ENCODE measurements at places on chromosomes 3 and 15. TPM values are rescaled to one million over a fixed set of nuclear protein-coding genes. Genes with fewer than 3 reads are reported as not detected.

DNA sequence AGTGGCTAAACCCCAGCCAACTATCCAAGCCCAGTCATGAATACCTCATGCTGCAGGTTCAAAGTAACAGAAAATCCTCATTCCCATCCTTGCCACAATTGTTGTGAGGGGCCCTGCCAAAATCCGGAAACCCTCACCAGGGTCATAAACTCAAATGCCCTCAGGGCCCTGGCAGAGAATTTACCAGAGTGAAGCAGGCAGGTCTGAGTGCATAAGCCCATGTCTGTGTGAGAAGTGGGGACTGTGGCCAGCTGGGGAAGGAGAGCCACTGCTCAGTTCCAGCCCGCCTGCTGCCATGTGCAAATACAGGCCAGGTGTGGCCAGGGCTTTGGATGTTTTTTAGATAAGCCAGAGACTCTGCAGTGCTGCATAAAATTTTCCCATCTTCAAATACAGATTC, 7.0 kb downstream of the CEP152 start:
- no peak overlapping the region for H3K4me3 ChIP-seq
- no peaks in the 10 kb centered on the region for H3K27me3 ChIP-seq
- no peaks in the 10 kb centered on the region for H3K4me1 ChIP-seq
- H3K27ac ChIP-seq: no peak overlapping the region

- no peak overlapping the region for H3K4me3 ChIP-seq
- no peak overlapping the region for H3K27ac ChIP-seq
- H3K4me1 ChIP-seq: no peaks in the 10 kb centered on the region
- no peak for DNase-seq
These were observed 4.0 kb upstream of the DZIP1L start for GRCh38 chr3:138119423-138119766.

DNA sequence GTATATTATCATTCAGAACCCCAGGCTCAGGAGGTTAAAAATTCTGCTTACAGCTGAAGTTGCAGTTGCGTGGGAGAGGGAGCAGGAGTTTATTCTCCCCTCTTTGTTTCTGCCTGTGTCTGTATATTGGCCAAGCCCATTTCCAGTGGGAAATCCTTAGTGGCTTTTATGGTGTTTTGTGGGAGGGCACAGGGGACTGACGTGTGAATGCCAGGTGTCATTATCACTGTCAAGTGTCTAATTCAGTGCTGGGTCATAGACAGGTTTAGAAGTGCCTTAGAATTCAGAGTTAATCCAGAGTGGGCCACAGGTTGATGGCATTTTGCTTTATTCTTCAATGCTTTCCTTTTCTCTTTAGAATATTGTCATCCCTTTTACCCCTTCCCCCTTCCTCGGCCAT, 33.4 kb downstream of the SLCO3A1 start:
- no peaks in the 10 kb centered on the region for H3K4me1 ChIP-seq
- H3K27me3 ChIP-seq: no peaks in the 10 kb centered on the region
- H3K4me3 ChIP-seq: no peak overlapping the region
- no peak for DNase-seq
- no peaks in the 10 kb centered on the region for H3K36me3 ChIP-seq
- H3K27ac ChIP-seq: no peak overlapping the region

DNA sequence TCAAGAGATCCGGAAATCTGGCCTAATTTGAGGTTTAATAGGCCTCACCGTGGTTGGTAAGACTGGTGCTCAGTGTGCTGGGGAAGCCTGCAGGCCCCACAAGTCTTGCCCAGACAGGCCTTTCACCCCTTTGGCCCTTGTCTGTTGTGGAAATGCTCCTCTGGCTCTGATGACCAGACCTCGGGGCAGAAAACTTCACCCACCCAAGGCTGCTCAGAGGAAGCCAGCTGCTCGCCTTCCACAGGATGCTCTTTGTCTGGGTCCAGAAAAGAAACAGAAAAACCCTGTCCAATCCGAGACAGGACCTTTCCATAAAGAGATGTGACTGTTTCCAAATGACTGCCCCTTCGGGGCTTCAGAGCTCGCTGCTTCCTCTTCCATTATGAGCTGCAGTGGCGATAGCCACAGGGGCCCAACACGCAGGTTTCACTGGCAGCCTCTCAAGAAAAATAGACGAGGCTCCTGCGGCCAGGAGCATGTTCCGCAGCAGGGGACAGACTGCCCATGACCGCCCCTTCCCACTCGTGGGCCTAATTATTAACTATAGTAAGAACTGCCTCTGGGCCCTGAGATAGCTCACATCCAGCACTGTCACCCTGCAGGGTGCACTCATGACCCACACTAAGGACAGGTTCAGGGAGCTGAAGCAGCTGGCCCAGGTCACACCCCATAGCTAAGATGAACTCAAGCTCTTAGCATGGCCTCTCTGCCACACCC, 6.8 kb upstream of the SNX22 start:
- H3K36me3 ChIP-seq: no peaks in the 10 kb centered on the region
- H3K4me1 ChIP-seq: no peaks in the 10 kb centered on the region
- H3K4me3 ChIP-seq: no peak overlapping the region
- no peak overlapping the region for H3K27ac ChIP-seq
- H3K27me3 ChIP-seq: no peaks in the 10 kb centered on the region
- no peak for DNase-seq

DNA sequence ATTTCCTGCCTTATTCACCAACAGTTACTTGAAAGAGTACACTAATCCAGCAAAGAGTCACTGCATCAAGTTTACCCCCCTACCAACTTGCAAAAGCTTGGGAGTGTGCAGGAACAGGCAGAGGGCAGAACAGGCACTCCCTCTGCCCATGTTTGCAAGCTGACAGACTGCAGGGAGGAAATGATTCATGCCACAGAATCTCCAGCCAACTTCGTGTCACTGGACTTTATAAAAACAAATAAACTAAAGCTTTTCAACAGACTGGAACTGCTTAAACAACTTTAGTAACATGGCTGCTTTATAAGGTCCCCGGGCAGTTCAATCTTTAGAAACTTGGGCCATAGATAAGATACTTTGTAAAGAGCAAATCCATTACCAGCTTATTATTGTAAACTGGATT, 129.5 kb downstream of the THRB start:
- no peaks in the 10 kb centered on the region for H3K36me3 ChIP-seq
- no peak overlapping the region for H3K27ac ChIP-seq
- DNase-seq: no peak
- H3K27me3 ChIP-seq: no peaks in the 10 kb centered on the region
- H3K4me3 ChIP-seq: no peak overlapping the region
- H3K4me1 ChIP-seq: no peaks in the 10 kb centered on the region

GRCh38 chr3:128775241-128775640, 49.3 kb downstream of the RAB7A start:
- H3K27ac ChIP-seq: peak overlapping the region; percentile 22
- no peaks in the 10 kb centered on the region for H3K36me3 ChIP-seq
- H3K27me3 ChIP-seq: no peaks in the 10 kb centered on the region
- H3K4me1 ChIP-seq: peaks cover 23% of the 10 kb centered on the region
- no peak for DNase-seq
- H3K4me3 ChIP-seq: no peak overlapping the region

GRCh38 chr3:69579306-69580041, 159.8 kb upstream of the MITF start:
- no peaks in the 10 kb centered on the region for H3K27me3 ChIP-seq
- no peak for DNase-seq
- H3K36me3 ChIP-seq: no peaks in the 10 kb centered on the region
- H3K4me3 ChIP-seq: no peak overlapping the region
- no peak overlapping the region for H3K27ac ChIP-seq

- H3K4me1 ChIP-seq: no peaks in the 10 kb centered on the region
- no peak overlapping the region for H3K27ac ChIP-seq
- H3K36me3 ChIP-seq: no peaks in the 10 kb centered on the region
- no peak overlapping the region for H3K4me3 ChIP-seq
- H3K27me3 ChIP-seq: no peaks in the 10 kb centered on the region
These were observed 263.1 kb upstream of the DNAJC19 start for GRCh38 chr3:181252631-181253030.

GRCh38 chr3:47850564-47851410, 47.8 kb downstream of the DHX30 start:
- no peak for DNase-seq
- peaks cover 22% of the 10 kb centered on the region for H3K36me3 ChIP-seq
- peak overlapping the region; percentile 13 for H3K27ac ChIP-seq
- no peaks in the 10 kb centered on the region for H3K4me1 ChIP-seq
- H3K27me3 ChIP-seq: no peaks in the 10 kb centered on the region

DNA sequence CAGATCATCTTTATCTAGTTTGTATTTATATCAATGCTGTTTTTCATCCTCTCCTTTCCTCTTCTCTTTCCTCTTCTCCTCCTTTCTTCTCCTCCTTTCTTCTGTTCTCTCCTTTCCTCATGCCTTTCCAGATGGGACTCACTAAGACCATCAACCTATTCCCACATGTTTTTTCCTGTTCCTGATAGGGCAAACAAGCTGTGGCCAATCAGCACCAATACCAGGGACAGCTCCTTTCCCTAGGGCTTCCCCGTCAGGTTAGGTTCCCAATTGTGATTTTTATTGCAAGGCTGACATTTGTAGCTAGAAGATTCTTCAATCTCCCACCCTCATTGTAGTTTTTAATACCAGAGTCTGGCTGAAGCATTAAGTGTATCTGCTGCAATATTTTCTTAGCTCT, 76.3 kb upstream of the COL8A1 start:
- no peaks in the 10 kb centered on the region for H3K27me3 ChIP-seq
- H3K4me3 ChIP-seq: no peak overlapping the region
- no peaks in the 10 kb centered on the region for H3K36me3 ChIP-seq
- no peaks in the 10 kb centered on the region for H3K4me1 ChIP-seq
- DNase-seq: no peak

DNA sequence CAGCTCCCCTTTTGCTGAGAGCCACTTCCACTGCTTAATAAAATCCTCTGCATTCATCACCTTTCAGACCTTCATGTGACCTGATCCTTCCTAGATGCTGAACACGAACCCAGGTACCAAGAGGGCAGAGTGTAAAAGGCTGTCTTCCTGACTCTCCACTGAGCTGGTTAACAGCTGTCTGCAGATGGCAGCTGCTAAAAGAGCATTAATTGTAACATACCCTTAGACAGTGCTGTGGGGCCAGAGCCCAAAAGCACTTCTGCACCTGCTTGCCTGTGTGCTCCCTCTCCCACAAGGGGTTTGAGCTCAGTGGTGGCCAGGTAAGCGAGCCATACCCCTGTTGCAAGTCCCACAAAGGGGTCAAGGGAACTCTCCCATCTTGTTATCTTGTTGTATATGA, 187.3 kb downstream of the UBE2E2 start:
- no peaks in the 10 kb centered on the region for H3K36me3 ChIP-seq
- H3K27me3 ChIP-seq: no peaks in the 10 kb centered on the region
- H3K4me3 ChIP-seq: no peak overlapping the region
- no peak overlapping the region for H3K27ac ChIP-seq

DNA sequence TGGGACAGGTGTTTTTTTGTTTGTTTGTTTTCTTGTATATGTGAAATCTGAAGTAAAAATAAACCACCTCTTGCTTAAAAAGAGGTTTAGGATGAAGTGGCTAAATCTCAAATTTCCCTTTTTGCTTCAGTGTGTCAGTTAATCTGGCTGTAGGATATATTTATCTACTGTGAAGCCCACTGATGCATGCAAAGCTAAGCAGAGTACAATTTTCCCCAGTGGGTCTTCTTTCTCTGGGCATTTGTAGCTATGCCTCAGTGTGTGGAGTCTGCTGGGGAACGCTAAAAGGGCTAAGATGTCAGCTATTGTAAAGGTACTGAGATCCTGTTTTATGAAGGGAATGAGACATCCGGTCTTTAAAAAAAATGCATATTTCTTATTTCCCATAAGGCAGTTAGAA, 190.6 kb downstream of the TCF12 start:
- no peak overlapping the region for H3K27ac ChIP-seq
- no peak overlapping the region for H3K4me3 ChIP-seq
- H3K27me3 ChIP-seq: no peaks in the 10 kb centered on the region
- no peak for DNase-seq
- H3K4me1 ChIP-seq: no peaks in the 10 kb centered on the region
- H3K36me3 ChIP-seq: no peaks in the 10 kb centered on the region

GRCh38 chr15:86231864-86232721, 152.4 kb downstream of the AGBL1 start:
- H3K36me3 ChIP-seq: no peaks in the 10 kb centered on the region
- no peak overlapping the region for H3K27ac ChIP-seq
- peak; percentile 23 for DNase-seq
- H3K4me1 ChIP-seq: no peaks in the 10 kb centered on the region
- no peak overlapping the region for H3K4me3 ChIP-seq

GRCh38 chr3:112199622-112200316, 66.7 kb upstream of the GCSAM start:
- H3K4me3 ChIP-seq: no peak overlapping the region
- no peak overlapping the region for H3K27ac ChIP-seq
- H3K27me3 ChIP-seq: no peaks in the 10 kb centered on the region
- no peak for DNase-seq
- H3K36me3 ChIP-seq: no peaks in the 10 kb centered on the region

- no peak for DNase-seq
- H3K4me1 ChIP-seq: peaks cover 62% of the 10 kb centered on the region
- peak overlapping the region; percentile 83 for H3K27ac ChIP-seq
- H3K4me3 ChIP-seq: no peak overlapping the region
- H3K27me3 ChIP-seq: no peaks in the 10 kb centered on the region
- no peaks in the 10 kb centered on the region for H3K36me3 ChIP-seq
These were observed 11.0 kb downstream of the CRTC3 start for GRCh38 chr15:90540768-90541167.

DNA sequence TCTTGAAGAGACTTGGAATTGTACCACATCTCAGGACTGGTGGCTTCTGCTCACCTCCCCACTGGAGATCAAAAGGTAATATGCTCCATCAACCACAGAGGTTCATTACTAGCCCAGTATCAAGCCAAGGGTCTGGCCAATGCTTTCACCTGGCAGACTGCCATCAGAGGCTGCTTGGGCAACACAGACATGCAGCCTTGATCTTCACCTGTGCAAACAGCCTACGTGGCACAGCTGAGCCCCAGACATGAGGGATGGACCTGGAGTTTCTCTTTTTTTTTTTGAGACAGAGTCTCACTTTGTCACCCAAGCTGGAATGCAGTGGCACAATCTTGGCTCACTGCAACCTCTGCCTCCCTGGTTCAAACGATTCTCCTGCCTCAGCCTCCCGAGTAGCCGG, 105.6 kb upstream of the HES1 start:
- no peak for DNase-seq
- H3K4me1 ChIP-seq: no peaks in the 10 kb centered on the region
- H3K36me3 ChIP-seq: no peaks in the 10 kb centered on the region
- no peaks in the 10 kb centered on the region for H3K27me3 ChIP-seq

DNA sequence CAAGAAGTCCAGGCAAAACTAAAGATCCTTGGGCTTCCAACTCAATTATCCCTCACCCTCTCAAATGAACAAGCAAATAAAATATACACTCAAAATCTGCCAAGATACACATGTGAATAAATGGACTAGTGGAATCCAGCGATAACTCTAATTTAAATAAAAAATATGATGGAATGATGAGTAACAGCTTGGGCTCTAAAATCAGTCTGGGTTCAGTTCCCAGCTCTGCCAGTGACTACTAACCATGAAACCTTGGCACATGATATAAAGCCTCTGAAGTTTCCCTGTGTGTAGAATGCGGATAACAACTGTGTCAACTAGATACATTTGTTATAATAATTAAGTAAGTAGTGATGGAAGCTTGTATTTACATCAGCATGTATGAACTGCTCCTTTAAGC, 81.3 kb downstream of the CADPS start:
- no peak overlapping the region for H3K4me3 ChIP-seq
- no peak for DNase-seq
- H3K4me1 ChIP-seq: no peaks in the 10 kb centered on the region
- H3K27ac ChIP-seq: no peak overlapping the region
- H3K27me3 ChIP-seq: no peaks in the 10 kb centered on the region

Gene ISG20
- 151 TPM for total RNA-seq

Gene HIGD2B
- 0.64 TPM for total RNA-seq

Gene OSBPL10
- 3.6 TPM for total RNA-seq

Gene CA12
- total RNA-seq: not detected

Gene METTL6
- 19.1 TPM for total RNA-seq

Gene CYP8B1
- not detected for total RNA-seq

Gene CCPG1
- 28.4 TPM for total RNA-seq

Gene RARRES1
- total RNA-seq: not detected
